Activated CD4-positive, alpha-beta T cell treated with anti-CD3 and anti-CD28 coated beads for 24 hours (primary cell): ENCODE measurements at places on chromosomes 2 and 18.

DNA sequence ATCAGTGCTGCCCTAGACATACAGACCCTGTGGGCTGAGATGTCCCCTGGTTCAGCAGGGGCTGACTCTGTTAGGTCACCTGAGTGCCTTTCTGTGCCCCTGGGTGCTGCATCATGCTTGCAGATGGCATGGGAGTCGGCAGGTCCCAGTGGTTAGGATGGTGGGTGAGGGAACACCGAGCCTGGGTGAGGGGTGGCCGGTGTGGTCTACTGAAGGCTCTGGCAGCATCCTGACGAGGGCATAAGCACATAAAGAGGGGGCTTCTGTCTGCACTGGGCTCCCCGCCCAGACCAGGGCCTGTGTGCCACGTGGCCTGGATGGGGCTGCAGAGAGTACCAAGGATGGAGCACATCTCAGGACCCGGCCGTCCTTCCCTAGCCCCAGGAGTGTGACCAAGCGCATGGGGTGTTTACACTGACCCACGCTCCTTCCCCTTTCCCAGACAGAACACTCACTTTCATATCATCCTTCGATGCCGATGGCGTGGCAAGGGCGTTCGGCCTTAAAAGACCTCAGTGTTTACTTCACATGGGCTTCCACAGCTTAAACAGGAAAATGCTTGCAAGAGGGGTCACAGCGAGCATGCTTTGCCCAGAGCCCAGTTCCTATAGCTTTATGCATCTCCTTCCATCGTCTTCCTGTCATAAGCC is 115.1 kb downstream of the STPG4 start:
- no peak for DNase-seq

DNA sequence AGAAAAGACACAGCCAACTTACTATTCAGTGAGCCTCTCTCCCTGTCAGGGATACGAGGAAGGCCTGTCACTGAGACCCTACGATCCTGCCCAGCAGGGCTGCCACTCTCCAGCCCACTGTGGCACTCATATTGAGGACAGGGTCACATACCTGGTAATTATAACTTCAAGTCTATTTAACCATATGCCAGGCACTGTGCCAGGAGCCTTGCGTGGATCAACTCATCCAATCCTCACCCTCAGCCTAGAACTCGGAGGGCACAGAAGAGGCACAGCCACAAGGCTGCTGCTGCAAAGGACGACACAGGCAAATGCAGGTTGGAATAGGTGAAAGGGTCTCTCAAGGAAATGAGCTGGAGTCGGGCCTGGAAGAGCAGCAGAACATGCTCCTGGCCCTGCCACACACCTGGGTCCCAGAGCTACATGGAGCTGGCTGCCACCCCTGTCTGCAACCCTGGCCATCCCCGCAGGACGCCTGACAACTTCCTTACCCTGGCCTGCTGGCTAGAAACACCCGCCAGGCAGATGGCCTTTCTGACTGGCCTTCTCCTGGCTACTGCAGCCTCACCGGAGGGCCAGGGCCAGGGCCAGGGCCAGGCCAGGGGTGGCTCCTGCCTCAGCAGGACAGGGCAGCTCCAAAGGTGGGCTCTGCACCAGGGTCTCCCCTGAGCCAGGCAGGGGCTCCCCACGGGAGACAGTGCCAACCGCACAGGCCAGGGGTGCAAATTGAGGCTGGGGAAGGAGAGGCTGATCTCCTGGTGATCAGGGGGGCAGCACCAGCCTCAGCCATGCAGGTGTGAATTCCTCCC is 32.1 kb upstream of the SLC66A3 start:
- no peak for DNase-seq

DNA sequence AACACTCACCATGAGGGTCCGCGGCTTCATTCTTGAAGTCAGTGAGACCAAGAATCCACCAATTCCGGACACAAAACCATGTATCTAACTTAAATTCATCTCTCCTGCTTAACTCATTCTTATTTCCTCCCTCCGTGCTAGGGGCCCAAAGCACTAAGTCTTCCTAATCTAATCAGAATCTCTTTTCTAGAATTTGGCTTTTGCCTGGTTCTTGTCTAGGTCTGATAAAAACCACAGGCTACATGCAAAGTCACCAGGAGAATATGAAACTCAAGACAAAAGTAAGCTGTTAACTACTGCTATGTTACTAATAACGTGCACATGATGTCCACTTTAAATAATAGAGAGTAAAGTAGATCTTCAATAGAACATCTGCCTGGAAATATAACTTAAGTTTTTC is 69.9 kb downstream of the TRIP12 start:
- DNase-seq: no peak

DNA sequence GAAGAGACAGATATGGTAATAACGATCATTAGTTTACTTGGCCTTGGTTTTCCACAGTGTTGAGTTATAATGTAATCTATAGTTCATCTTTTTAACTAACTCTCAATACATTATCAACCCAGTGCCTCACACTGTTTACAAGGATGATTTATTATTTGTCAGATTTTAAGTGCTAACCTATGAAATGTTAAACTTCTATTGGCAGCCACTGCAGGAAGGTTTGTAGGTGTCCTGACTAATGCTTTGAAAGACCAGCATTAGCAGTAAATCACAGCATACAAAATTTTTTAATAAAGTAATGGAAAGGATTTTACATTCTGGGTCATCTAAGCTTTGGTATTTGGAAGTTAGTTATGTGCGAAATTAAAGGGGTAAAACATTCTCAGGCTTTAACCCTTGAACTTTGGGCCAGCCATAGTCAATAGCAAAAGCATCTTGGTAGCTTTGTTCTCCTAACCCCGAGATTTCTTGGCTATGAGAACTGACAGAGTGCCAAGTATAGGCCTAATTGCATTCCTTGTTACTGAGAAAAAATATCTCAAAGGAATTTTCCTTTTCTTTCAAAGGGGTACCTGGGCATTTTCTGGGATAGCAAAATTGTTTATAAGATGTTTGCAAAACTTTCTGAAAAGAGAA is 30.6 kb downstream of the SPATS2L start:
- no peak for DNase-seq

- DNase-seq: no peak
Observed at GRCh38 chr2:8539743-8540551, 141.9 kb upstream of the ID2 start.

GRCh38 chr2:225597911-225598310 is 198.4 kb downstream of the NYAP2 start:
- DNase-seq: no peak

GRCh38 chr2:133193544-133194361 is 374.5 kb downstream of the NCKAP5 start:
- DNase-seq: no peak

- DNase-seq: no peak
Observed at GRCh38 chr2:152622219-152622618, 95.0 kb downstream of the PRPF40A start.

- DNase-seq: no peak
Observed at GRCh38 chr2:127606625-127607398, 39.1 kb upstream of the GPR17 start.

GRCh38 chr2:192218970-192219369 is 24.2 kb upstream of the TMEFF2 start:
- no peak for DNase-seq

- no peak for DNase-seq
Observed at GRCh38 chr18:12770469-12771219, 67.8 kb downstream of the PSMG2 start.

DNA sequence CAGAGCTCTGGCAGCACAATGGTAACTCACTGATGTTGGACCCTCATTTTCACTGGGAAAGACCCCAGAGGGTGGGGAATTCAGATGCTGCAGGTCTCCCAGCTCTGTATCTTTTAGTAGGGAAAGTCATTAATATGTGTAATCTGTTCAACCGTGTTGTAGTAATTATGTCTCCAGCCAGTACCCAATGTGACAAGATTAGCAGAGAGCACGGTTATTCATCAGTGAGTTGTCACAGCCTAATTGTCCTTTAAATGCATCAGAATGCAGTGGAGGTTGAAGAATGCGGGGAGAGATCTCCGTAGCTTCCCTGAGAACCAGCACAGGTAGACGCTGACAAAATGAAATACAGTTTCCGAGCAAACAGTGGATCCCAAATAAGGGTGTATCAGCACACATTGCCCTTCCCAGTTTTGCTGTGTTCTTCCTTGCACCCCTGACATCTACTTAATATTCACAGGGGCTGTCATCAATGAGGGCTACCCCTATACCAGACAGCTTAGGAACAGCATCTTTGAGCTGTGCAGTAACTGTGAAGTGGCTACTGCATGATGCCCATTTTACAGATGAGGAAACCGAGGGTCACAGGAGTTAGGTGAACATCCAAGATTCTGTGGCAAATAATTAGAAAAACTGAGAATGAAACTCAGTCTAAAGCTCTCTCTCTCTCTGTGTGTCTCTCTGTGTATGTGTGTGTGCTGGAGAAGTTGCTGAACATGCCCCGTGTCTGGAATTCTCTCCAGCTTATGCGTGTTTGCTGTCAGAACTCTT is 430.4 kb upstream of the HS6ST1 start:
- no peak for DNase-seq

DNA sequence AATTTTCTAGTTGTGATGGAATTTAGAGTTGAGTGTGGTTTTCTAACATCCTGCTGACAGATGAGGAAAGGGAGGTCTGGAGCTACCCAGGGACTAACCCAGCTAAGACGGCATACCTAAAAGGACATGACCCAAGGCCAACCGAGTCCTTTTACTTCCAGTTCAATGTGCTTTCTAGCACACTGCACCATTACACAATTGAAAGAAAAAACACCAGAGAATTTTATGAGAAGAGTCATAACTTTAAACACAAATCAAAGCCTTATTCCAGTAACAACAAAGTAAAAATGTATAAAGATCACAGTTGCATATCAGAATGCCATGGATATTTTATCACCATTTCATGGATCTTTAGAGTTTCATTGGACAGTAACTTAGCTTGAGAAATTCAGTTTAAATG is 480.3 kb downstream of the MEIS1 start:
- no peak for DNase-seq

- peak; percentile 13 for DNase-seq
Observed at GRCh38 chr2:23566241-23567142, 181.5 kb downstream of the KLHL29 start.

DNA sequence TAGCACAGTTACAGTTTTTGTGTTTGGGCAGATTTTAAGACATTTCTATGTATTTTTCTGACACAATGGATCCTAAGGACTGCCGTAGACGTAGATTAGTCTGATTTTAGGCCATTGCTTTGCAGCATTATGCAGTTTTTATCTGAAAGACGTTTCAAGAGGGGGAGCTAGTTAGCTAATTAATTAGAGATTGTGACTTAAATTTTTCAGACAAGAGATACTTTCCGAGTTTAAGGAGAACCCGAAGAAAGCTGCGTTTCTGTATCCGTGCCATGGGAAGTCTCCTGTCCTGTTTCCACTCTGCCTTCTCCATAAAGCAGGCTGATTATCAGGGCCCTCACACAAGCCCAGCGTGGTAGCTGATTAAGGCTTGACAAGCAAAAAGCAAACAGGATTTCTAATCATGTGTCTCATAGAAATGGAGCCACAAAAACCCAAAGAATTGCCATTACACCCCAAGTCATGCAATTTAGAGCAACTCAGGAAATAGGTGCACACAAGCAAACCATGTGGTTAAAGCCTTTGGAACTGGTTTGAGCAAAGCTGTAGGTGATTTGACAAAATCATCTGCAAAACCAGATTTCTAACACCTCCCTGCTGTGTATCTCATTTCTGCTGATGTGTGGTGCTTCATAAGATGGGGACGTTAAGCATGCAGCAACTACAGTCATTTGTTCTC is 808.1 kb downstream of the RNF144A start:
- no peak for DNase-seq

DNA sequence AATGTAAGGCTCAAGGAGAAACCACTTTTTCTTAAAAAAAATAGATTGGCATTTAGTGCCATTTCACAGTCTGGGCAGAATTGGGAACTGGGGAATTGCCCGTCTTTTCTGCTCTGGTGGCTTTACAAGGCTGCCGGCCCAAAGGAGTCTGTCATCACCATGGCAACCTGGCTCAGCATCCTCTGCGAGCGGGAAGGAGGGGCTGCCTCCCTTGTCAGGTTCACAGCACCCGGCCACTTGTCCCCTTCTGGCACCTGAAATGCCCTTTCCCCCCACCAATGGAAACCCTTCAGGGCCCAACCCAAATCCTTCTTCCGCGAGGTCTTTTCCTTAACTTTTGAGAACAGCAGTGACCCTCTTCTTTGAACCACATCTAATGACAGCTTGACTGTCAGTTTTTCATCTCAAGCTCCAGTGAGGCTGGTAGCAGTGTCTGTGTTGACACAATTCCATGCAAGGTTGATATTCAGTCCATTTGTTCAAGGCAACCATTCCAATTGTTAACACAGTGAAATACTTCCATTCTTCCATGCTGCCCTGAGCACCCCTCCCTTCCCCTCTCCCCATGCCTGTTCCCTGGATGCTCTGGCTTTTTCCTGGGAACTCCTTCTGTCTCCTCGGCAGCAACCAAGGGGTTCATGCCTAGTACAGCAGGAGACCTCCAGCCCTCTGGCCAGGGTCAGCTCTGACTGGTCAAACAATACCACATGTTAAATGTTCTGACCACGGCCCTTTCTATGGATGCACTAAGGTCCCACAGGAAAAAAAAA is 79.6 kb downstream of the DNER start:
- DNase-seq: no peak

- DNase-seq: no peak
Observed at GRCh38 chr18:36595046-36595817, 233.6 kb downstream of the TPGS2 start.

DNA sequence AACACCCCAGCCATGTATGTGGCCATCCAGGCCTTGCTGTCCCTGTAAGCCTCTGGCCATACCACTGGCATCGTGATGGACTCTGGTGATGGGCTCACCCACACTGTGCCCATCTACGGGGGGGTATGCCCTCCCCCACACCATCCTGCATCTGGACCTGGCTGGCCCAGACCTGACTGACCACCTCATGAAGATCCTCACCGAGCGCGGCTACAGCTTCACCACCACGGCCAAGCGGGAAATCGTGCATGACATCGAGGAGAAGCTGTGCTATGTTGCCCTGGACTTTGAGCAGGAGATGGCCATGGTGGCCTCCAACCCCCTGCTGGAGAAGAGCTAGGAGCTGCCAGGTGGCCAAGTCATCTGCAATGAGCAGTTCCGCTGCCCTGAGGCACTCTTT is 80.4 kb upstream of the ZCCHC2 start:
- DNase-seq: no peak

DNA sequence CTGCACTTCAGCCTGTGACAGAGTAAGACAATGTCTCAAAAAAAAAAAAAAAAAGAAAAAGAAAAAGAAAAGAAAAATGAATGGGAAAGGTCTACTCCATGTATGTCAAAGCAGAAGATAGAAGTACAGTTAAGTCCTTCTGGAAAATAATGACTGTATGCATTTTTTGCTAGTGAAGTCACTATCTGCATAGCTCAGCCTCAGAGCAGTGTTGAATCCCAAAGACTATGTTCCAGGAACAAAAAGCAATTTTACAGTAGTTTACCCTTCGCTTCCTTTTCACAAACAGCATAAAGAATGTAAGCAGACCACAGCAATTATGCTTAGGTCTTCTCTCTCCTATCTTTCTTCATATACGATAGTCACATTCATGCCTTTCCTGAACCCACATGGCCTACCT is 497.4 kb downstream of the CMPK2 start:
- DNase-seq: no peak

- DNase-seq: no peak
Observed at GRCh38 chr18:60895181-60895580, 438.0 kb upstream of the CDH20 start.
